Ammon's horn (tissue), 1 donor: ENCODE measurements at places on chromosomes 6 and 20.

GRCh38 chr6:39280247-39280731, 33.9 kb downstream of the KCNK17 start:
- DNase-seq: no peak

GRCh38 chr6:126026001-126026400, 39.7 kb downstream of the TRMT11 start:
- DNase-seq: no peak

GRCh38 chr6:38144365-38144945, 324.9 kb downstream of the ZFAND3 start:
- DNase-seq: no peak

GRCh38 chr20:60138256-60139220, 180.3 kb downstream of the CDH26 start:
- peak; percentile 21 for DNase-seq

- DNase-seq: peak; percentile 28
These were observed 131.2 kb upstream of the BTN3A2 start for GRCh38 chr6:26233649-26234420.

- DNase-seq: no peak
These were observed 16.2 kb downstream of the OR2W1 start for GRCh38 chr6:29028821-29029220.

- DNase-seq: no peak
These were observed 464.6 kb downstream of the CDH26 start for GRCh38 chr20:60422848-60423247.

GRCh38 chr20:50926530-50926929, 4.7 kb downstream of the ADNP start:
- no peak for DNase-seq
